ENCODE measurements at places on chromosomes 3 and 15.

- no peaks in the 10 kb centered on the region for H3K36me3 ChIP-seq
- no peaks in the 10 kb centered on the region for H3K27me3 ChIP-seq
- H3K4me1 ChIP-seq = peaks cover 15% of the 10 kb centered on the region
- H3K27ac ChIP-seq = no peak overlapping the region
- DNase-seq = no peak
Observed at GRCh38 chr15:97976766-97977503, 16.4 kb downstream of the ARRDC4 start.

DNA sequence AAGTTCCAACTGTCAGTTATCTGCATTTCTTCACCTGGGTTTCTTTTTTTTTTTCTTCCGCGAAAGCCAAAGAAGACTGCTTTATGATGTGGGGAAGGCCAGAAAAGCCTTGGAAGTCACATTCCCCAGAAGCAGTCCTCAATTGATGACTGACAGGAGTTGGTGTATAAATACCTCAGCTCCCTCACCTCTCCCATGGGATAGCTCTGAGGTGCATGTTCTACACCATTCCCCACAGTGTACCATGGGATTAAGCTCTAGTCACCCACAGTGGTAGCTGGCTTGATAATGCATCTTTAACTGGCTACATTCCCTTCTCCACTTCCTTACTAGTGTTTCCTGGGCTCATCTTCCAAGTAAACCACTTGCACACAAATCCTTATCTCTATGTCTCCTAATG, 30.5 kb downstream of the DPH3 start:
- H3K27ac ChIP-seq = no peak overlapping the region
- no peaks in the 10 kb centered on the region for H3K36me3 ChIP-seq
- DNase-seq = no peak
- no peak overlapping the region for H3K4me3 ChIP-seq
- H3K4me1 ChIP-seq = no peaks in the 10 kb centered on the region
- H3K27me3 ChIP-seq = no peaks in the 10 kb centered on the region

- H3K27ac ChIP-seq = no peak overlapping the region
- no peaks in the 10 kb centered on the region for H3K27me3 ChIP-seq
- no peaks in the 10 kb centered on the region for H3K4me1 ChIP-seq
- no peak for DNase-seq
Observed at GRCh38 chr15:39666677-39667076, 85.8 kb downstream of the THBS1 start.

DNA sequence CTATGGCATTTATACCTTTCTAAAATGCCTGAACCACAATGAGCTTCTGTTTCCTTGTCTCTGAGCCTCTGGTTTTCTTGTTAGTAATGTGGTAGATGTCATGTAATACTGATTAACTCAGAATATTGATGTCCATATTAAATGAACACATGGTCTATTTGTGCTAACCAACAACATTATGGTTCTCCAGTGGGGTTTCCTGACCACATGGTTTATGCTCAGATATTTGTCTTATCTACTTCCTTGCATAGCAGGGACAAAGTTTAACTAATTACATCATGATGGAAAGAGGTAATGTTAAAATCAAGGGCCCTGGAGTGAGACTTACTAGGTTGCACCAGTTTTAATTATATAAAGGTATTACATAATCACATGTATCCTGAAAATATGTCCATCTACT, 62.6 kb upstream of the SCN10A start:
- H3K27ac ChIP-seq = no peak overlapping the region
- H3K4me1 ChIP-seq = no peaks in the 10 kb centered on the region
- H3K36me3 ChIP-seq = no peaks in the 10 kb centered on the region
- no peaks in the 10 kb centered on the region for H3K27me3 ChIP-seq
- H3K4me3 ChIP-seq = no peak overlapping the region

DNA sequence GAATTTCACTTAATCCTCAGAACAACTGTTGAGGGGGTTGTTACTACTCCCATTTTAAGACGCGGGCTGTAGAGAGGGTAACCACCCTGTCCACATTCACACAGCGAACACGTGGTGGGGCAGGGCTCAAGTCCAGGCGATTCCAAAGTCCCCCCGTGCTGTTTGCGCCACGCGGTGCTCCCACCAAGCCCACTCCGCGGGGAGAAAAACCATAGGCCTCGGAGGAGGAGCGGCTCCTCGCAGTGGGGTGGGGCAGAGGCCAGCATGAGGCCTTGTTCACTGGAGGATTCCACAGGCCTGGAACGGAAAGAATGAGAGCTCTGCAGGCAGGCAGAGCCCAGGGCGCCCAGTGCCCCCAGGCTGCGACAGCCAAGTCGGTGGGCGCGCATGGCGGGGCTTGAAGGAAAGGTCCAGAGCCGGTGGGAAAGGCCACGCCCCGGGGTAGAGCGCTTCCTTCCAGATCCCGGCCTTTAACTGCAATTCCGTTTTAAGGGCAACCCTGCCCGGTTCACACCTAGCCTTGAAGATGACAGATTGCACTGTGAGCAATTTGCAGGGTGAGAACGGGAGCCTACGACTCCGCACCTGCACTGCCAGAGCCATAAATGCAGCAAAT, 161.8 kb upstream of the TBL1XR1 start:
- peak; percentile 38 for DNase-seq
- H3K36me3 ChIP-seq = no peaks in the 10 kb centered on the region
- H3K4me1 ChIP-seq = peaks cover 39% of the 10 kb centered on the region
- peak overlapping the region; percentile 73 for H3K27ac ChIP-seq
- H3K4me3 ChIP-seq = peak overlapping the region; percentile 72

DNA sequence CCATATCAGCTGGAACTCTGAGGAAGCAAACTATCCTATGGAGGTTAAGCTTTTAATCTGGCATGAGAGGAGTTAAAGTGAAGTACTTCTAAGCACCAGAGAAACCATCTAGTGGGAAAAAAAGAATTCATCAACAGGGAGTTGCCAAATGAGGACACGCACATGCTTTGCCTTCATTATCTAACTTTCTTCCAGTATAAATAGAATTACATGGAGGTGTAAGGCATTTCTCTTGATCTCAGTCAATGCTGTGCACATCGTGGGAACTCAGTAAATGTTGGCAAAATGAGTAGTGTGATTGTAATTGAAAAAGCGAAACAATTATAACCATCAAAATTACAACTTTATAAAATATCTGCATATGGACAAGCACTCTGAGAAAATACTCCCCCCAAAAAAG, 8.0 kb upstream of the GSK3B start:
- no peaks in the 10 kb centered on the region for H3K27me3 ChIP-seq
- H3K4me3 ChIP-seq = no peak overlapping the region
- H3K4me1 ChIP-seq = no peaks in the 10 kb centered on the region
- no peak for DNase-seq
- H3K36me3 ChIP-seq = peaks cover 4% of the 10 kb centered on the region

DNA sequence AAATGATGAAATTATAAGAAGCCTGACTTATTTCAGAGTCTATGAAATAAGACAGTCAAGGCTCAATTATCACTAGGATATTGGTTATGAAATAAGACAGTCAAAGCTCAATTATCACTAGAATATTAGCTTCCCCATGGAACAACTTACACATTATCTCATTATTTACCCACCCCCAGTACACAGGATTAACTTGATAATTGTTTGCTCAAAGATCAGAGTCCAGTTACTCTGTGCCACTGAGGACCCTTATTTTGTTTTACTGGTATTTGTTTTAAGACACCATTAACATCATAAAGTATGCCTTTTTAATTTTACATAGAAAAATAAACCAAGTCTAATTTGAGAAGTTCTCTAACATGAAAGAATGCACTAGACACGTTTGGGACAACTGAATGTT, 225.4 kb downstream of the SI start:
- no peaks in the 10 kb centered on the region for H3K4me1 ChIP-seq
- no peak overlapping the region for H3K27ac ChIP-seq
- H3K4me3 ChIP-seq = no peak overlapping the region
- no peaks in the 10 kb centered on the region for H3K36me3 ChIP-seq
- no peaks in the 10 kb centered on the region for H3K27me3 ChIP-seq

DNA sequence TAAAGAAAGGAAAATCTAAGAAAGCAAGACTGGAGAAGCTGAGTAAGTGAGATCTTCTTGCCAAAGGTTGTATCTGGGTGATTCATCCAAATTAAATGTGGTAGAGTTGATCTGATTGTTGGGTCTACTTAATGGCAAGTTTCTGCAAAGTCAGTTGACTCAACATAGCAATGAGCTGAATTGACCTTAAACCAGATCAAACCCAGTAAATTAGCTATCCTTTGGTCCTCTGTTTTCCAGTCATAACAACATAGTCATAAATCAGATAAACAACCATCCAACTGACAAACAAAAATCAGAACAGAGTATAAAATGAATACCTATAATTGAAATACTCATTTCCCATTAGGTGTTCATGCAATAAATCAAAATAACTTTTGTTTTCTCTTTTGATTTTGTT, 142.6 kb upstream of the CFAP20DC start:
- H3K4me1 ChIP-seq = no peaks in the 10 kb centered on the region
- H3K36me3 ChIP-seq = no peaks in the 10 kb centered on the region
- no peaks in the 10 kb centered on the region for H3K27me3 ChIP-seq
- no peak overlapping the region for H3K4me3 ChIP-seq
- H3K27ac ChIP-seq = no peak overlapping the region
- DNase-seq = no peak

DNA sequence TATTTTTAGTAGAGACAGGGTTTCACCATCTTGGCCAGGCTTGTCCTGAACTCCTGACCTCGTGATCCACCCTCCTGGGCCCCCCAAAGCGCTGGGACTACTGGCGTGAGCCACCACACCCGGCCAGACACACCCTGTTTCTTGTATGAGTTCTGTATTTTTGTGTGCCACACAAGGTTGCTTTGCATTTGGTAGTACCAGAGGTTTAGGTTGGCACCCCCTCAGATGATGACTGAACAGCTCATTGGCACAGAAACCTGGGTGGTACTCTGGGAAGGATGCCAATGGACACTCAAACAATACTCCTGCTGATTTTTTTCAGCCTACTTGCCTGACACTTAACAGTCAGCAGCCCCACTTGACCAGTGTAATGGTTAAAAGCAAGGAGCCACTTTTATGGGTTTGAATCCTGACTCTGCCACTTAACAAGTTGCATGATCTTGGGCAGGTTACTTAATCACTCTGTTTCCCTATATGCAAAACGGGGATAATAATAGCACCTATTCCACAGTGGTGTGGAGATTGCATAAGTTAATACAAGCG, 39.2 kb upstream of the BCL2A1 start:
- H3K4me3 ChIP-seq = no peak overlapping the region
- no peaks in the 10 kb centered on the region for H3K4me1 ChIP-seq
- H3K27ac ChIP-seq = no peak overlapping the region
- H3K36me3 ChIP-seq = no peaks in the 10 kb centered on the region
- H3K27me3 ChIP-seq = no peaks in the 10 kb centered on the region

GRCh38 chr3:138078901-138079344, 36.5 kb downstream of the DZIP1L start:
- peaks cover 20% of the 10 kb centered on the region for H3K27me3 ChIP-seq
- H3K27ac ChIP-seq = no peak overlapping the region
- no peak for DNase-seq
- H3K4me3 ChIP-seq = no peak overlapping the region
- no peaks in the 10 kb centered on the region for H3K36me3 ChIP-seq

- DNase-seq = no peak
- H3K36me3 ChIP-seq = no peaks in the 10 kb centered on the region
- no peak overlapping the region for H3K4me3 ChIP-seq
- no peak overlapping the region for H3K27ac ChIP-seq
Observed at GRCh38 chr3:72092778-72093177, 307.8 kb upstream of the PROK2 start.

DNA sequence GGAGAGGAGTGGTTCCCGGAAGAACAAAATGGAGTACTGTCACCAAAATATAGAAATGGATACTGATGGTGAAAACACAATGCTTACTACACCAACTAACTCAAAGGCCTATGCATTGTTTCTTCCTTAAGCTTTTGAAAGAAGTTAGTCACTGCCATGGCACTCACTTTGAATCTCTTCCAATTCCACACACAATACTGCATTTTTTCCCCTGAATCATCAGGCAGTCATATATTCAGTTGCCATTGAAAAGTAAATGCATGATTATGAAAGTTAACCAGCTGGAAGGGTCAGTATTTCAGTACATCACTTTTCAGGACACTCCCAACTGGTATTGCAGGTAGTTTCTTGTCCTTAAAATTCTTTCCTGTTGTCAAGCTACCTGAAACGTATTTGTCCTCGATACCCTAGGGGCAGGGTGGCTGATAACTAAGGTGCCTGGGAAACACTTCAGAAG, 9.0 kb upstream of the LRRFIP2 start:
- H3K27ac ChIP-seq = no peak overlapping the region
- H3K27me3 ChIP-seq = no peaks in the 10 kb centered on the region
- peaks cover 2% of the 10 kb centered on the region for H3K4me1 ChIP-seq
- no peak overlapping the region for H3K4me3 ChIP-seq
- peaks cover 4% of the 10 kb centered on the region for H3K36me3 ChIP-seq

- H3K27me3 ChIP-seq = no peaks in the 10 kb centered on the region
- H3K27ac ChIP-seq = no peak overlapping the region
- H3K4me3 ChIP-seq = no peak overlapping the region
- DNase-seq = no peak
Observed at GRCh38 chr3:84136425-84136824, 822.4 kb upstream of the CADM2 start.

DNA sequence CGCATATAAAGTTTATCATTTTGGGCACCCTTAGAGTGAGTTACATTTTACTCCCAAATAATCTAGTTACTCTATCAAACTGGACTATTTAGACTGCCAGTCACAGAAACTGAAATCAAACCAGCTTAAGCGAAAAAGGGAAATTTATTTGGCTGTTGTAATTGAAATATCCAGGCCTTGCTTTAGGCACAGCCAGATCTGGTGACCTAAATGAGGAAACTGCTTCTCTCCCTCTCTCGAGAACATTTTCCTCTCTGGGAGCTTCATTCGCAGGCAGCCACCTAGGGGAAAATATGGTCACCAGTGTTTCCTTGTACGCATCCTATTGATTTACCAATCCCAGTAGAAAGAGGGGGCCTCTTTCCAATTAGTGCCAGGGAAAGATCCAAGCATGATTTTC, 175.3 kb upstream of the MITF start:
- no peak for DNase-seq
- no peaks in the 10 kb centered on the region for H3K27me3 ChIP-seq
- H3K4me3 ChIP-seq = no peak overlapping the region

DNA sequence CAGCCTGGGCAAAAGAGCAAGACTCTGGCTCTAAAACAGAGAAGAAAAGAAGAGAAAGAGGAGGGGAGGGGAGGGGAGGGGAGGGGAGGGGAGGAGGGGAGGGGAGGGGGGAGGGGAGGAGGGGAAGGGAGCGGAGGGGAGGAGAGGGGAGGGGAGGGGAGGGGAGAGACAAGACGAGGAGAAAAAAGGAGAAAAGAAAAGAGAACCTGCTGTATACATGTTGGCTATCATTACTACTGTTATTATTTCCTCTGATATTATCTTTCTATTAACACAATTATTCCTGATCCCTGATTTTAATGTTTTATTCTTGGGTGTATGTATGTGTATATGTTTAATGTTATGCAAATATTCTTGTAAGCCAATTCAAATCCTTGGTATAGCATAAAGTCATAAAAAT, 46.9 kb downstream of the PLD1 start:
- no peaks in the 10 kb centered on the region for H3K4me1 ChIP-seq
- H3K4me3 ChIP-seq = no peak overlapping the region
- no peak for DNase-seq
- H3K27ac ChIP-seq = no peak overlapping the region
